ENCODE measurements at places on chromosomes 7 and 10.

DNA sequence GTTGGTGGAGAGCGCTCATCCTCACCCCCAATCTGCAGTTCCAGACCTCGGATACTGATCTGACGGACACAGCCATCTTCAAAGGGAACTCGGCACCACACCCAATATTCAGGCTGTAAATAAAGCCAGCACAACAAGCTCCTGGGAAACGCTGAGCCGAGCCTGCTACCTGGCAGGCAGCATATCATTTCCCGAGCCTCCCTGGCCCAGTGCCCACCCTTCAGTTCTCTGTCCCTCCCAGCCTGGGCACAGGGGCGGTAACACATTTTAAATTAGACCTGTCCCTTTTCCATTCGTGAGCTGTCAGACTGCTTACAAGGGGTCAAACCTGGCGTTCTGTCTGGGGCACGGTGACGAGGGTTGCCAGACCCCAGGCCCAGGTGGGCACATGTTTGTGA lies 250.5 kb downstream of the ARHGAP12 start:
- no peak for DNase-seq

- DNase-seq = no peak
Observed at GRCh38 chr10:77909021-77909748, 17.4 kb downstream of the DLG5 start.

- no peak for DNase-seq
Observed at GRCh38 chr10:59553162-59553900, 156.3 kb downstream of the SLC16A9 start.

GRCh38 chr10:35506741-35507140 lies 98.4 kb upstream of the GJD4 start:
- no peak for DNase-seq

- no peak for DNase-seq
Observed at GRCh38 chr7:7858559-7858958, 110.0 kb upstream of the GLCCI1 start.

GRCh38 chr10:78436706-78437406 lies 403.2 kb downstream of the RPS24 start:
- no peak for DNase-seq

Data from fibroblast of gingiva (primary cell).